ENCODE measurements at places on chromosomes 3 and 15. TPM values are rescaled to one million over a fixed set of nuclear protein-coding genes. Genes with fewer than 3 reads are reported as not detected.

- DNase-seq: peak; percentile 73
Observed at GRCh38 chr3:119747357-119747756, 34.5 kb upstream of the NR1I2 start.

DNA sequence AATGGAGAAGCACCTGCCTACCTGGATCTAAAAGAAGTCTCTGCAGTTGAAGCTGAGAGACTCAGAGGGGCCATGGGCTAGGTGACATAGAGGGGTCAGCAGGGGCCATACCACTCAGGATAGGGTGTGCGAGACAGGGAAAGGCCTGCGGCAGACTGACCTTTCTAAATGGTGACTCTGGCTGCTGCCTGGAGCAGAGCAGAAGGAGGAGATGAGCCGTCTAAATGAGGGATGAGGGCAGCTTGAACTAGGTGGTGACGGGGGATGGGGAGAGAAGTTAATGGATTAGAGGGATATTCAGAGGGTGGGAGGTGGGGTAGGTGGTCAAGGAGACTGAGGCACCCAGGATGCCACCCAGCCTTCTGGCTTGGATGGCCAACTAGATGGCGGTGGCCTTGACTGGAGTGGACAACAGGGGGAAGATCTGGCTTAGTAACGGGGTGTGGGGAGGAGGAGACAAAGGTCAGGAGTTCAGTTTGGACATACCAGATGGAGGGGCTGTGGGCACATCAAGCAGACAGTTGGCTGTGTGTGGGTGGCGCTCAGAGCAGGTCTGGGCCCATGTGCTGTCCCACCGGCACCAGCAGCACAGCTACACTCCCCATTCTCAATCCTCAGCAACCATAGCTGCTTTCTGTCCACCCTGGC, 3.2 kb upstream of the ITIH1 start:
- DNase-seq: no peak

GRCh38 chr3:72496051-72496670, 352.1 kb downstream of the SHQ1 start:
- no peak for DNase-seq

GRCh38 chr15:33145447-33145846, 49.1 kb downstream of the FMN1 start:
- no peak for DNase-seq

DNA sequence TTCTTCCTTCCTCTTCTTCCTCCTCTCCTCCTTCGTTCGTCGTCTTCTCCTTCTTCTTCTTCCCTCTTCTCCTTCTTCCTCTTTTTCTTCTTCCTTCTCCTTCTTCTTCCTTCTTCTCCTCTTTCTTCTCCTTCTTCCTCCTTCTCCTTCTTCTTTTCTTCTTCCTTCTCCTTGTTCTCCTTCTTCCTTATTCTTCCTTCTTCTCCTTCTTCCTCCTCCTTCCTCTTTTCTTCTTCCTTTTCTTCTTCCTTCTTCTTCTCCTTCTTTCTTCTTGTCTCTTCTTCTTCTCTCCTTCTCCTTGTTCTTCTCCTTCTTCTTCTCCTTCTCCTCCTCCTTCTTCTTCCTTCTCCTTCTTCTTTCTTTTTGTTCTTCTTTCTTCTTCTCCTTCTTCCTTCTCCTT, 35.3 kb downstream of the SPG21 start:
- DNase-seq: no peak

DNA sequence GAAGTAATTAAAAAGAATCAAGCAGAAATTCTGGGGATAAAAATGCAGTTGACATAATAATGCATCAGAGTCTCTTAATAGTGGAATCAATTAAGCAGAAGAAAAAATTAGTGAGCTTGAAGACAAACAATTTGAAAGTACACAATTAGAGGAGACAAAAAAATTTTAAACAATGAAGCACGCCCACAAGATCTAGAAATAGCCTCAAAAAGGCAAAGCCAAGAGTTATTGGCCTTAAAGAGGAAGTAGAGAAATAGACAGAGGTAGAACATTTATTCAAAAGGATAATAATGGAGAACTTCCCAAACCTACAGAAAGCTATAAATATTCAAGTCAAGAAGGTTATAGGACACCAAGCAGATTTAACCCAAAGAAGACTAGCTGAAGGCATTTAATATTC, 113.3 kb downstream of the TBC1D2B start:
- no peak for DNase-seq

DNA sequence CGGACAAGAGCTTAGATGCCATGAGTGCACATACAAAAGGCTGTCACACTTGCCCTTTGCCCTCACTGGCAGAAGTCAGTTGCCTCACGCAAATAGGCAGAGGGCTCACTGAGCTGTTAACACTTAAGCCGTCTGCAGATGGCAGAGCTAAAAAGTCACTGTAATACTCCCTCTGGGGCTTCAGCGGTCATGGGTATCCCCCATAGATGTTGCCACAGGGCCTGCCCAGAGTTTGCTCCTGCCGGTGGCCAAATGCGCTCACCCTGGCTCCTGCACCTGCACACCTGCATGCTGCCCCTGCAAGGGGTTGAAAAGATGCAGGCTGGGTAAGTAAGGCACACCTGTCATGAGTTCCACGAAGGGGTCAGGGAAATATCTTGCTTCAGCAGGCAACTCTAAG, 741.5 kb downstream of the EDEM1 start:
- no peak for DNase-seq

DNA sequence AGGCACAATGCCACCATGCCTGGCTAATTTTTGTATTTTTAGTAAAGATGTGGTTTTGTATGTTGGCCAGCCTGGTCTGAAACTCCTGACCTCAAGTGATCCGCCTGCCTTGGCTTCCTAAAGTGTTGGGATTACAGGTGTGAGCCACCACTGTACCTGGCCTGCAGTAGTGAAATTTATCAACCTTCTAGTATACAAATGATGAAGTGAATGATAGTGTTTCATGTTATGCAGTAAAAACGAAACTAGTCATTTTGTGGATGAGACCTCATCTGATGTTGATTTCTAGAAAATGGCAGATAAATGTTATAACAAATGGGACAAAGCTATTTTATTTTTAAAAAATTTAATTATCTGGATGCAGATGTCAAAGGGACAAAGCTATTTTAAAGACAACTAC, 32.9 kb downstream of the NXPE3 start:
- no peak for DNase-seq

GRCh38 chr3:136078421-136079364, 113.2 kb downstream of the PPP2R3A start:
- peak; percentile 65 for DNase-seq

DNA sequence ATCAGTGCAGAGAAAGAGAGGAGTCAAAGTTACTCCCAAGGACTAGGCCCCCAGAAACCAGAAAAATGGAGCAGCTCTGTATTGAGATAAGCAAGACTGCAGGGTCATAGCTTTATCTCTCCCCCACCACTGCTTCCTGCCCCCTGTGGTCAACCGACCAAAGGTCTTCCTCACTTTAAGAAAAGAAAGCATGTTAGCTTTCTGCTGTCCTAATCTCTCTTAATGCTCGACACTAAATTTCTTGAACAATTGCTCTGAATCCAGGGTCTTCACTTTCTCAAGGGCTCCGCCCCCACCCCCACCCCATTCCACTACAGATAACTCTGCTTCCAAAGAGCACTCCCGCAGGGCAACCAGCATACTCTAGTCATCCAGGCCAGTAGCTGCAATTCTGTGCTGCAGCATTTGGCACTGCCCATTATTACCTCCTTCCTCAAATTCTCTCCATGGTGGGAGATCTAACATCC, 31.9 kb downstream of the TNIK start:
- DNase-seq: no peak

DNA sequence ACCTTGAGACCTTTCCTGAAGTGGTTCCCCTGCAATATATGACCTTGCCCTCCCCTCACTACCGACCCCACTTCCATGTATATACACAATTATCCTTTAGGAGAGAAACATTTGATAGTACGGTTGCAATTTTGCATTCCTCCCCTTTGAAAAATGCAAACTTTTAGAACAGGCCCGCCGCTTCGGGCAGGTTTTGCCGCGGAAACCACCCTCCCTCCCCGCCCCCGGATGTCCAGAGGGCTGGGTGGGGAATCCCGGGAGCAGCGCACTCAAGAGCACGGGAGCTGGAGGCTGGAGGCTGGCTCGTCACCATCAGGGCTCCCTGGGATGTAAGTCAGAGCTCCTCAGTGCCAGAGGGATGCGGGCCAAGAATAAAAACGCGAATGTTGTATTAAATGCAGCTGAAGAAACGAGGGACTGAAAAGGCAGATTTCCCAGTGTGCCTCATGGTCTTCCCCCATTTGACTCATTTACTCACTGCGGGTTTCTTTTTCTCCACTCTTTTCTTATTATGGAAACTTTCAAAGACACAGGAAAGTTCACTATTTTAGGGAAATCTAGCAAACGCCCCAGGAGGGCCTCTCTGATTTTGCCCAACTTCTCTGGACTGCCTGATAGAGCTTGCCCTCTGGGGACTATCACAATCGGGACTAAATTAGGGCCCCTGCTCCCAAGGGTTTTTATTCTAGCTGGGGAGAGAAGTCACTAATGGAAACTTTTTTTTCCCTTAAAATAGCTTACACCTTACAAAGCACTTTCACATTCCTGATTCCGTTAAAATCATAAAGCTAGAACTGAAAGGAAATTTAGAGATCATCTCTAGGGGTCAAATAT, 2.9 kb upstream of the USP3 start:
- DNase-seq: peak; percentile 77

- DNase-seq: no peak
Observed at GRCh38 chr15:95922431-95922830, 408.1 kb upstream of the NR2F2 start.

GRCh38 chr3:43762451-43762850, 71.7 kb downstream of the ABHD5 start:
- DNase-seq: no peak

- peak; percentile 52 for DNase-seq
Observed at GRCh38 chr3:129184396-129184657, 631 bp upstream of the CNBP start.

DNA sequence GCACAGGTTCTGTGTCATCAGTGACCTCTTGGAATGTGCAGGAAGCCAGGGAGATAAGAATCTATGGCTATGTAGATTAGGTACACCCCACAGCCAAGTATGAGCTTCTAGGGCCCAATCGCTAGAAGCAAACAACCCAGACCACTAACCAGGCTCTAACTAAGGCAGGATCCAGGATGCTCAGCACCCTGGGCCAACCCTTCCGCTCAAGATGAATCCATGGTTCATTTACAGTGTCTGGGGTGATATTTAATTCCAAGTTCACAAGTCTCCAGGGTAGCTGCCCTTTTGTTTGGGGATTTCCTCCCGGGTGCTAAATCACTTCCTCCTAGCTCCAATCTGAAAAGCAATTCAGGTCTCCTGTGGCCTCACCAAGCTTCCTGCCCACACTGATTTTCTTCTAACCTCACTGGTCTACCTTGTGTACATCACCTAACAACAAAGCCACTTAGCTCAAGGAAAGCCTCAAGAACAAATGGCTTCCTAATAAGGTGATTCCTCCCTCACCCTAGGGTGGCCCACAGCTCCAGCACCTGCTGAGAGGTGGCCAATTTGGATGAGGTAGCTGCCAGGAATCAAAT, 2.4 kb downstream of the EHD4 start:
- DNase-seq: peak; percentile 73

GRCh38 chr3:40608091-40608490, 83.3 kb downstream of the ZNF621 start:
- no peak for DNase-seq

GRCh38 chr15:58058073-58058472, 7.4 kb downstream of the ALDH1A2 start:
- DNase-seq: no peak

DNA sequence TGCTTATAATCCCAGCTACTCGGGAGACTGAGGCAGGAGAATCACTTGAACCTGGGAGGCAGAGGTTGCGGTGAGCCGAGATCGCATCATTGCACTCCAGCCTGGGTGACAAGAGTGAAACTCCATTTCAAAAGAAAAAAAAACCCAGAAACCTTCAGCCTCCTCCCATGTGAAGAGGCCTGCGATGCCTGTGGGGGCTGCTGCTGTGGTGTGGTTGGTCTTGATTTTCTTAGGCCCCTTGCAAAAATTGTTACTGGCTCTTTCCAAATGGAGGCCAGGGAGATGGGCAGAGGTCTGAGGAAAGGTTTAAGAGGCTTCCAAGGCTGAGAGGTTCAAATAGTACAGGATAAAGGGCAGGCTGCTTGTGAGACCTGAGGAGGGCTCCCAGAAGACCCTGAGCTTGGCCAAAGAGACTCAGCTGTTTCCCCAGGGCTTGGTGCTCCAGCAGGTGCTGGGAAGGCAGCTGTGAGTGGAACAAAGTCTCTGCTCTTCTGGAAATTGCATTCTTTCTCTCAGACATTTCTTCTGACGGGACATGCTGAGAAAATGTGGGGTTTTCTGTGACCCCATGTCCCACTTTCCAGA, 18.4 kb downstream of the GCSAM start:
- no peak for DNase-seq

DNA sequence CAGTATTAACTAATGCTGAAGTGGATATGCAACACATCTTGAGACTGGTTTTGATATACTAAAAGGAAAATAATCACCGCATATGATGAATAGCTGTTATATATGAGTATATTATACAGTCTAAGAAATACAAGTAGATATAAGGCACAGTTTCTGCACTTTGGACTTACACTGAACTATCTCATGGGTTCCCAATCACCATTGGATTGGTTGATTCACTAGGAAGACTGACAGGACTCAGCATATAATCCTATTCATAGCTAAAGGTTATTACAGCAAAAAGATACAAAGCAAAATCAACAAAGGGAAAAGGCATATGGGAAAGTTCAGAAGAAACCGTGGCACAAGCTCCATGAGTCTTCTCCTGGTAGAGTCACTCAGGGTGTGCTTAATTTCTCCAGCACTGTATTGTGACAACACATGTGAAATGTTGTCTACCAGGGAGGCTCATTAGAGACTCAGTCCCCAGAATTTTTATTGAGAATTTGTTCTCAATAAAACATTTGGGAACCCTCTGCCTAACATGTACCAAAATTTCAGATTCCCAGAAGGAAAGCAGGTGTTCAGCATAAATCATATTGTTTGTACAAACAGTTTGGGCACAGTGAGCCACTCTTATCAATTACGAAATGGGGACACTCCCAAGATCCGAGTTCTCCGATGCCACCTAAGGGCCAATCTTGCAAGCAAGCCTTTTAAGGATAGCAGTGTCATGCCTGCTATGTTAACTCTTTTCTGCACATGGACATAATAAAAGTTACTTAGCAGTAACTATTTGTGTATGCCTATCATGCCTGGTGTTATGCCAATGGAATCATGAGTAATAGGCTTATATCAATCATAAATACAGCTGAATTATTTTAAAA, 26.8 kb downstream of the CMC1 start:
- no peak for DNase-seq

- DNase-seq: no peak
Observed at GRCh38 chr3:54888873-54889272, 39.0 kb downstream of the LRTM1 start.

- DNase-seq: no peak
Observed at GRCh38 chr3:38157595-38157994, 7.7 kb upstream of the OXSR1 start.

Gene ADAMTS7
- total RNA-seq: 19.3 TPM

Gene RARRES1
- total RNA-seq: 1.3 TPM

Gene PRICKLE2
- 2.5 TPM for total RNA-seq

Gene FAM43A
- total RNA-seq: 313 TPM

Gene ATP10A
- total RNA-seq: 0.05 TPM

Gene CELSR3
- 0.17 TPM for total RNA-seq

Gene ZNF717
- total RNA-seq: 9.7 TPM

Gene MYO1E
- 226 TPM for total RNA-seq

Gene GLDN
- not detected for total RNA-seq

Gene GMNC
- total RNA-seq: not detected

Gene TEX264
- 64.7 TPM for total RNA-seq

Gene HACL1
- total RNA-seq: 29.6 TPM

Gene SLCO2A1
- 10.7 TPM for total RNA-seq
